Thoracic aorta (tissue), 2 donors: ENCODE measurements at places on chromosomes 5 and 9.
A peak's percentile ranks its signal among the peaks of the same experiment; 100 is the strongest.

DNA sequence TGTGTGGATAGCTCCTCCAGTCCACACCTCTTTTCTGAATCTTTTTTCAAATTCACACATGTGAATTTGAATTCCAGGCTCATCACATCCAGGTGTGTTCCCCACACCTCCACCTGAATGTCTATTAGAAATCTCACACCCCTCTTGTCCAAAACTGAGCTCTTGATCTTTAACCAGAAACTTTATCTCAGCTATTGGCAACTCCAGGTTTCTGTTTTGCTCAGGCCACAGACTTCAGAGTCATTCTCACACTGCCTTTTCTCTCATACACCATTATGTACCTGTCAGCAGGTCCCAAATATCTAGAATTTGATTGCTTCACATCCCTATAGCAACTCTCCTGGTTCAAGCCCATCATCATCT is 11.6 kb downstream of the NIPSNAP3B start:
- H3K27me3 ChIP-seq = no peaks in the 10 kb centered on the region
- H3K36me3 ChIP-seq = peaks cover 8% of the 10 kb centered on the region
- H3K4me3 ChIP-seq = no peak overlapping the region
- H3K4me1 ChIP-seq = peaks cover 13% of the 10 kb centered on the region

GRCh38 chr5:91885291-91886265 is 502.5 kb upstream of the ARRDC3 start:
- H3K27ac ChIP-seq = no peak overlapping the region
- no peak overlapping the region for H3K4me3 ChIP-seq
- no peaks in the 10 kb centered on the region for H3K36me3 ChIP-seq
- no peaks in the 10 kb centered on the region for H3K27me3 ChIP-seq

- H3K27ac ChIP-seq = no peak overlapping the region
- H3K36me3 ChIP-seq = no peaks in the 10 kb centered on the region
- no peaks in the 10 kb centered on the region for H3K27me3 ChIP-seq
- H3K4me1 ChIP-seq = no peaks in the 10 kb centered on the region
- no peak overlapping the region for H3K4me3 ChIP-seq
Observed at GRCh38 chr9:18275313-18275990, 198.5 kb upstream of the ADAMTSL1 start.

DNA sequence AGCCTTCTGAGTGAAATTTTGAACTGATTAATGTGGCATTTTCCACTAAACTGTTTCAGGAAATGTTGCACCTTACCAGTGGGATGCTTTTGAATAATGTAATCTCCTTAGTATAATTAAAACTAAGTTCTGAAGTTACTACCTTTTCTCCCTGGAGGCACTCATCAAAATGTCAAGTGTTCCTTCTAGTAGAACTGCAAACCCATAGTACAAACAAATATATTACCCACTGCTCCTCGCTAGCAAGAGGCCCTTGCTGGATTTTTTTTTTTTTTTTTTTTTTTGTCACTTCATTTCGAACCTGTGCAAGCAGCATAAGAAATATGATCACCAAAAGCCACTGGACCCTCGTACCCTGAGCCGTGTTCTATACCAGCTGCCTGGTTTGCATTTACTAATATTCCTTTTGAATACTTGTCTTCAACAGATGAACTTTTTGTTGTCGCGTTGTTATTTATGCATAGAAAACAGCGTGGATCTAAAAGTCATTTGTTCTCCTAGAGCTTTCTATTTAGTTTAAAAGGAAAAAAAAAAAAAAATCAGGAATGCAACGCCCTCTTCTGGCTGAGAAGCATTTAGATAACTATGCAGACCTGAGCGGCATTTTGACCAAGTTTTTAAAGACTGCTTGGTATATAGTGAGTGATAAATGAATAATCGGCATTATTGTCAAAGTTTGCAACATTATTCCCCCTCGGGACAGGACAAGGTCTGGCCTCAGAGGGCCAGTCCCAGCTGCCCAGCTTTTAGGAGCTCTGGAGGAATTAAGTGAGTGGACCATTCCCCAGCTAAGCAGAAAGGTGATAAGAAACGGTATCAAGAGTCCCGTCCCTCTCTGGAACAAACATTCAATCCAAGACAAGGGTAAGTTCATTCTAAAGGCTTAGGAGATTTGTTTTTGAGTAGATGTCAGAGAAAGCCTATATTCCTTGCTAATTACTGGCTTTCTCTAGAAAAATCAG is 162.5 kb upstream of the KIF2A start:
- no peaks in the 10 kb centered on the region for H3K36me3 ChIP-seq
- H3K4me3 ChIP-seq = peak overlapping the region; percentile 68
- no peaks in the 10 kb centered on the region for H3K27me3 ChIP-seq
- no peak for DNase-seq
- peak overlapping the region; percentile 60 for H3K27ac ChIP-seq

DNA sequence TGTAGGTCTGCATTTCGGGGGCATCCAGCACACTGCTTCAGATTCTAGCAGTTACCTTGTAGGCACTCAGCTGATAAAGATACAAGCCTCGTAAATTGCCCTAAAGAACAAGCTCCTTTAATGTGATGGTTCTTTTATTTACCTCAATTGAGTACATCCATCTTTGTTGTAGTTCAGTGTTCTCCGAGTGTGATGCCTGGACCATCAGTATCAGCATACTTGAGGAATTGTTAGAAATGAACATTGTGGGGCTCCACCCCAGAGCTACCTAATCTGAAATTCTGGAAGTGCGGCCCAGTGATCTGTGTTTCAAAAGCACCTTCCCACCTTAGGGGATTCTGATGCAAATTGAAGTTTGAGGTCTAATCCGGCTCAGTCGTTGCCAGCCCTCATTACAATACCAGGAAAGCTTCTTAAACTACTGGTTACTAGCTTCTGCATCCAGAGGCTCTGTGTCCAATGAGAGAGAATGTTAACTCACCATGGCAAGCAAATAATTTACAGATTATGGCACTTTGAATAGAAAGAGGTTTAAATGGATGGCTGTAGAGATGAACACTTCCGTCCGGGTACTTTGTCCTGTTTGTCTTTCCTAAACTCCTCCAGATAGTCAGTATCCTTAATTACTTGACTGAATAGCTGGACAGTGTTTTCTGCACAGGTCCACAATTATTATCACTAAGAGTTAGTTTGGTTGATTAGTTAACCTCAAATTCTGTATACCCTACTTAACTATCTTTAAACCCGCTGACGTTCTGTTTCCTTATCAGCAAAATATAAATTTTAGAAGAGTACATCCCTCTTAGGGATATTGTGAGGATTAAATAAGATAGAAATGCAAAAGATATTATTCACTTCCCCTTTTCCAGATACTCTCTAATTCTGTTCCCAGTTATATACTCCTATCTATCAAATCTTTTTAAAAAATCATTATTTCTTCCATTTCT is 47.9 kb downstream of the RAI14 start:
- DNase-seq = no peak
- no peaks in the 10 kb centered on the region for H3K27me3 ChIP-seq
- H3K36me3 ChIP-seq = no peaks in the 10 kb centered on the region
- peak overlapping the region; percentile 11 for H3K27ac ChIP-seq
- H3K4me3 ChIP-seq = no peak overlapping the region

DNA sequence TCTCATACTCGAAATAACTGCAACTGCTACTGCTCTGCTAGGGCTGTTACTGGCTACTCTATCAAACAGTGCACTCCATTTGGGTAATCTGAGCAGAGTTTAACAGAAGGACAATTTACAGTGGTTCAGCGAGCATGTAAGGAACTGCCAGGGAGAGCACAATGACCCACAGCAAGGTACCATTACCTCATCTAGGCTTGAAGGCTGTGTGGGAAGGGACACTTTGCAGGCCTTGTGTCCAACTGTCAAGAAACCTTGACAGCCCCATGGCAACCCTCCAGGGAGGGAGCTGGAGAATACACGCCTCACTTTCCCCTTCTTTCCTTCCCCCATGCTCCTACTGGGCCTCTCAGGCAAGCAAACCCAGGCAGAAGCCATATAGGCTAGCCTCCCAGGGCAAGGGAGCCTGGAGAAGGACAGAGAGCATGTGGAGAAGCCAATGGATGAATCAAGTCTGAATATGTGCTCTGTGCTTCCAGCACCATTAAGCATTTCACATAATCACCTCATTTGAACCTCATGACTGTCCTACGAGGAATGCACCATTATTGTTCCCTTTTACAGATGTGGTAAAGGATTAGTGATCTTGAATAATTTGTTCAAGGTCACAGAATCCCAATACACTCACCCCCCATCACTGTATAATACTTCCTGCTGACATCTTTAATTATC is 49.9 kb upstream of the JAK2 start:
- H3K27ac ChIP-seq = peak overlapping the region; percentile 4
- DNase-seq = no peak
- no peaks in the 10 kb centered on the region for H3K27me3 ChIP-seq
- no peak overlapping the region for H3K4me3 ChIP-seq
- H3K4me1 ChIP-seq = peaks cover 76% of the 10 kb centered on the region
- H3K36me3 ChIP-seq = no peaks in the 10 kb centered on the region

GRCh38 chr9:82180711-82181110 is 192.1 kb downstream of the SPATA31D1 start:
- no peak overlapping the region for H3K27ac ChIP-seq
- no peaks in the 10 kb centered on the region for H3K27me3 ChIP-seq
- DNase-seq = no peak
- H3K36me3 ChIP-seq = no peaks in the 10 kb centered on the region
- H3K4me3 ChIP-seq = no peak overlapping the region

- H3K36me3 ChIP-seq = no peaks in the 10 kb centered on the region
- no peak for DNase-seq
- peak overlapping the region; percentile 95 for H3K4me3 ChIP-seq
- H3K4me1 ChIP-seq = peaks cover 32% of the 10 kb centered on the region
- H3K27ac ChIP-seq = no peak overlapping the region
- no peaks in the 10 kb centered on the region for H3K27me3 ChIP-seq
Observed at GRCh38 chr5:119357270-119357669, 1.5 kb downstream of the TNFAIP8 start.

DNA sequence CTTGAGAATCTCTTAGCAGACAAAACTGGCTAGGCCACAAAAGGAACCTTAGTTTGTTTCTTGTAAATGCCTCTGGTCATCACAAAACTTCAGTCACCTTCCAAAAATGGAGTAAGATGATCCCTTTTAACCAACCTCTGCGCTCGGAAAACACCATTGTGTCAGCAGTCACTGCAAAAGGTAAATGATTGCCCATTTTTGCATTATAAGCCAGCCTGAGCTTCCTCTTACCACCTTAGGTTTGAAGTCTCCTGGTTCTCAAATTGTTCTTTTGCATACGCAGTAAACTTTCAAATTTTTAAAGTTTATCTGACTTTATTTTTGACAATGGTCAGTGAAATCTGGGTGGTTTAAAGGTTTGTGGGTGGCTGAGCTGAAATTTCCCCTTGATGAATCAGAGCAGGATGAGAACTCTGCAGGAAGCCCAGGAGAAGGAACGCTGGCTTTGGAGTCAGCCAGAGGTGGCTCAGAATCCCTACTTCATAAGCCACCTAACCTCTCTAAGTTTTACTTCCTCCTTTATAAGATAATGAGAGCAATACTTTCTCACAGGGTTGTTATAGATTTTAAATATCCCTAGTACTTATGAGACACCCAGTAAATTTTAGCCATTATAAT is 131.4 kb downstream of the MED10 start:
- no peak overlapping the region for H3K4me3 ChIP-seq
- no peaks in the 10 kb centered on the region for H3K36me3 ChIP-seq
- H3K27me3 ChIP-seq = no peaks in the 10 kb centered on the region
- no peaks in the 10 kb centered on the region for H3K4me1 ChIP-seq
- no peak overlapping the region for H3K27ac ChIP-seq

DNA sequence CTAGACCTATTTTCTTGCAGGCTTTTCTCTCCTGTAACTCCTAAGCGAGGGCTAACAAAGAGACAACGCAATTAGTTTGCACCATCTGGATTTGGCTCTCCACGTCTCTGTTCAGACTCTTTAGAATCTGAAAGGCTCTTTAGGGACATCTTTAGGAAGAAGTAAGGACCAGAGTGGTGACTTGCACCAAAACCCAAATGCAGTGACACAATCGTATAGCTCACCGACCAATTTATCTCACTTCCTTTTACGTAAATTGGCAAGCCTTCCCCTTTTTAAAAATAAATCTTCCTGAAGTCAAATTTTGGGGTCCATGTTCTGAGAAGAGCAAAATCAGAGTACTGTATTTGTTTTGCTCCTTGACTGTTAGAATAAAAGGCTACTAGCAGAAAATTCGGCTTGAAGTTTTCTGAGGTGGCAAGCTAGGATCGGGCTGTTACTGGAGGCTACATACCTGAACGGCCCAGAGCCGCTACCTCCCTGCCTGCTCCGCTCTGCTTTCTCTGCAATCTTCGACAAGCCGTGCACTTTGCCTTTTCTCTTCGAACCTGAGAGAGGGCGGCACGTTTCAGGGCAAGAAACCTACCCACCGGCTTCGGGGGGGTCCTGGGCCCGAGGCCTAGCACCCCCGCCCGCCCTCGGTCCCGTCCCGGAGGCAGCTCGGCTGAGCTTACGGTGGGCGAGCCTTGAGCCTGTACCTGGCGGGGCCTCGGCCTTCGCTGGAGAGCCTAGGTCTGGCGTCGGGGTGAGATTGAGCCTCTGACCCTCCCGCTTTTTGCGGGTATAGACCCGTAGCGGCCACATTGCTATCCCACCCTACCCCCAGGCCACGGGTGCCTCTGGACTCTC is 537 bp downstream of the MEIKIN start:
- no peaks in the 10 kb centered on the region for H3K27me3 ChIP-seq
- peak overlapping the region; percentile 33 for H3K4me3 ChIP-seq
- no peak for DNase-seq

DNA sequence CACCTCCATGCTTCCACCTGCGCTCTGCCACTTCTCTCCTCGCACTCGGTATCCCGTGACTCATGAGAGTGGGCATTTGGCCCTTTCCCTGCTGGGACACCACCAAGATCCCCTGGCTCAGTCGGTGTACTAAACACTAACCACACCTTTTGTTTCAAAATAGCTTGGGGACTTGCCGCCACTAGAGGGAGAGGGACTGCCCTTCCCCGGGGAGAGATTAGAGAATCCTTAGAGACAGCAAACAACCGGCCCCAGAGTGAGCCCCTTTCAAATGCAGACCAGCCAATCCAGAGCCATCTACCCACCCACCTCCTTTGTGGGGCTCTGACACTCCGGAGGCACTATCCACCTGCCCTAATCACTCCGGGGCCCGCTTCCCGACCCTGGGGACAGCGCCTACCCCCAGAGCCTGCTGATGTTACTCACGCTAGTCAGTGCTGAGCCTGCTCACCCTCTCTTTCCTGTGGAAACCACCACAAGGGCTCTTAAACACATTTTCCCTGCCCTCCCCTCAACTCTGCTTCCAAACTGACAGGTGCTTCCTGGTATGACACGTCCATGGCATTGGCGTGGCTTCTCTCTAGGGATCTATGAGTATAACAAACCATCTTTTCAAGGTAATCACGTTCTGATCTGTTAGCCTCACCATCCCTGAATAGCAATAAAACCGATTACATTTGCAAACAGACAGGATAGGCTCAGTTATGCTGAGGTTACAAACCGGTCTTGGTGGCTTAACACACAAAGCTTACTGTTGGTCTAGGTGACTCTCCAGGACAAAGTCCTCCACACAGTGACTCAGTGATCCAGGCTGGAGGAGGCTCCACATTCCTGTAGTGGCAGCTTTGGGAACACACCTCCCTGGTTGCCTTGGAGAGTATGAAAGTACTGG is 180.1 kb upstream of the MVB12B start:
- no peak overlapping the region for H3K4me3 ChIP-seq
- H3K36me3 ChIP-seq = no peaks in the 10 kb centered on the region
- no peak overlapping the region for H3K27ac ChIP-seq
